ENCODE measurements at places on chromosomes 3 and 15.
A peak's percentile ranks its signal among the peaks of the same experiment; 100 is the strongest.

GRCh38 chr3:53312832-53313231, 34.5 kb downstream of the DCP1A start:
- no peak for DNase-seq

DNA sequence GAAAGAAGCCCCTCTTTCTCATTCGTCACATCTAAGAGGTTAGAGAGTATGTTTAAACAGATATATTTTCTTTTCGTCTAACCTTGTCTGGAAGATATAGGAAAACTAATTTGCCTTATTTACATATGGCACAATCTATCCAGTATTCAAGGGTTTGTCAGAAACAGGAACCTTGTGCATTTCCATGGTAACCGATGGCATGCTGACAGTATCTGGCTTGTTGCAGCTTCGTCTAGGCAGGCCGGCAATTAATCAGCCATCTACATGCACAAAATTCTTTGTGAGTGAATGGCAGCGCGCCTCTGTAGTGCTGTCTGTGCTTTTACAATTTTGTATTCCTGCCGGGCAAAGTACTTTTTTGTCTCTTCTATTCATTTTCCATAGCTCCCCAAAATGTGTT, 294.0 kb upstream of the SOX2 start:
- DNase-seq, result no peak

GRCh38 chr3:21484057-21484827, 266.8 kb downstream of the ZNF385D start:
- no peak for DNase-seq

GRCh38 chr15:72276326-72276700, 4.0 kb upstream of the PARP6 start:
- DNase-seq, result no peak

GRCh38 chr3:29329986-29330890, 49.4 kb downstream of the RBMS3 start:
- no peak for DNase-seq

DNA sequence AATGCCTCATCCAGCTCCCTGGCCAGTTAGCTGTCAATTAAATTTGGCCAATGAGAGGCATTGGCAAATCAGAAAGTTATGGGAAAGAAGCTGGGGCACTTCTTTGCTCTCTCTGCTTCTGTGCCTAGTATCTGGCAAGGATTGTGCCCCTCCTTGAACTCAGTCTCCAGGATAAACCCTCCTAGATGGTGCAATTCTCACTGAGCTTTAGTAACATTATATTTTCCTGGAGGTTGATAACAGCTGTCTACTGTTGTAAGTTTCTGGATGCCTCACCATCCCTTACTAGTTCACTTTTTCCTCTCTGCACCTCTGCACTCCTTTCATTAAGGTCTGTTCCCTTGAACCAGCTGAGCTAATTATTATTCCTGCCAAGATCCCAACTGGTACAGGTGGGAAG, 329.5 kb downstream of the MFSD1 start:
- no peak for DNase-seq

DNA sequence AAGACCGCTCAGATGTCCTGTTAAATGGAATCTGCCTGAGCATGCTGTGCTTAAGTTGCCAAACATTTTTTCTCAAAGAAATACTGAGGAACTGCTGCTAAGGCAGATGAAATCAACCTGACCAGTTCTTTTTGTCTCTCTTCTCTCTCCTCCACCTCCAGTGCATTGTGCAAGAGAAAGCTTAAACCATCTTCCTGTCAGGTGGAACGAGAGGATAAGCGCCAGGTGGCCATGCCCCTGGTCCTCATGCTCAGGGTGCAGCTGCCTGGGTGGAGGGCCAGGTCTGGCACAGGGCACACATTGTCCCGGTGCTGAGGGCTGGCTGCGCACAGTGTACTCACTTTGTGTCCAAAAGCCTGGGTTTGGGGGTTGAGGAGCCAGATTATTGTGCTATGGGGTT, 176.2 kb upstream of the TP63 start:
- DNase-seq, result no peak

- no peak for DNase-seq
Measured at GRCh38 chr15:44719293-44719999, 8.1 kb downstream of the B2M start.

DNA sequence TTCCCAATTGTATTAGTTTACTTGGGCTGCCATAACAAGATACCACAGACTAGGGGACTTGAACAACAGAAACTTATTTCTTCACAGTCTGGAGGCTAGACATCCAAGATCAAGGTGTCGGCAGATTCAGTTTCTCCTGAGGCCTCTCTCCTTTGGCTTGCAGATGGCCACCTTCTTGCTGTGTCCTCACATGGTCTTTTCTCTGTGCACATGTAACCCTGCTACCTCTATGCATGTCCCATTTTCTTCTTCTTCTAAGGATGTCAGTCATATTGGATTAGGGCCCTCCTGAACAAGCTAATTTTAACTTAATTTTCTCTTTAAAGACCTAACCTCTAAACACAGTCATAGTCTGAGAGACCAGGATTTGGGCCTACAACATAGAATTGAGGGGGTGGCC, 336.7 kb upstream of the WNT5A start:
- no peak for DNase-seq

DNA sequence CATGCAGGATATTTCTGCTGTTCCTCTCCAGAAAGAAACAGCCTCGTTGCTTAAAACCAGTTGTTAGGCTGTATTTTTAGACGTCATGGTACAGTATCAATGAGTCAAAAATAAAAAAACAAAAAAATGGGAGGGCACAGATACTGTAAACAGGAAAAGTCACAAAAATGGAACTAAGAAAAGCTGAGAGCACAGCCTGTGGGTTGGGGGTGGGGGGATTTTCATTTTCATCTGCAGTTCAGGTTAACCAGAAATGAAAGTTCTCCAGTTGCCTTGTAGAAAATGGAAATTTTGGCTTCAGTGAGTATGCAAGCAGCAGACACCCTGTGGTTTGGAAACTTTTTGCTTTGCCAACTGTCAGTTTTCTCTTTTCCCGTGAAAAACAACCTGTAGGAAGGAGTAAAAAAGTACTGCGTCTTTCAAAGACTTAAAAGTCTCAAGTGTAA, 59.0 kb downstream of the FRMD4B start:
- no peak for DNase-seq

- no peak for DNase-seq
Measured at GRCh38 chr3:32934150-32934742, 17.2 kb upstream of the CCR4 start.

DNA sequence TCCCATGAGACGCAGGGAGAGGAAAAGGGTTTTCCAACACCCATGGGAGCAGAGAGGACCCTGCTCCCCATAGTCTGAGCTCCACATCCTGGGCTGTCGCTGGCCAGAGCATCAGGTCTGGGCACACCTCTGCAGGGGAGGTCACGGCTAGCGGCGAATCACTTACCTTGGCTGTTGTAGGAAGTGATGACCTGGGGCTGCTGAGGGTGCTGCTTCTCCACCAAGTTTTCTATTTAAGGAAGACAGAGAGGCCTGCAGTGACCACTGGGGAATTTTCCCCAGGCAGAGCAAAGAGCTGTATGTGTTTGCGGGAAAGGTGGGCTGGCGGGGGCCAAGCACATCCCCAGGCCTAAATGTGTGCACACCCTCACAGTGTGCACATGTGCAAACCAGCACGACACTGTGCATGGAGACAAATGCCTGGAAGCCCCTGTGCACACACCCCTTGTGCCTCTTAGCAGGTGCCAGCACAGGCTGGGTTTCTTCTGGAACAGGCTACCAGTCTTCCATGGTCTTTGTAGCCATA, 7.6 kb downstream of the KY start:
- DNase-seq, result no peak

DNA sequence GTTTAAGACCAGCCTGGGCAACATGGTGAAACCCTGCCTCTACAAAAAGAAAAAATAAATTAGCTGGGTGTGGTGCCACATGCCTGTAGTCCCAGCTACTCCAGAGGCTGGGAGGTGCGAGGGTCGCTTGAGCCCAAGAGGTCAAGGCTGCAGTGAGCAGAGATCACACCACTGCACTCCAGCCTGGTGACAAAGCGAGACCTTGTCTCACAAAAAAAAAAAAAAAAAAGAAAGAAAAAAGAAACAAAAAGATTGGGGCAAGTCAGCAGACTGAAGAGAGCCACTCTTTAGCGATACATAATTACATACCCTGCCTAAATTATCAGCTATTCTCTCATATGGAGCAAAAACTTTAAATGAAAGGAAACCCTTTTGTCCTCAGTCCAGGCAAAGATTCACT, 53.6 kb upstream of the MAP3K13 start:
- no peak for DNase-seq

- no peak for DNase-seq
Measured at GRCh38 chr15:56929399-56929798, 11.0 kb downstream of the TCF12 start.

DNA sequence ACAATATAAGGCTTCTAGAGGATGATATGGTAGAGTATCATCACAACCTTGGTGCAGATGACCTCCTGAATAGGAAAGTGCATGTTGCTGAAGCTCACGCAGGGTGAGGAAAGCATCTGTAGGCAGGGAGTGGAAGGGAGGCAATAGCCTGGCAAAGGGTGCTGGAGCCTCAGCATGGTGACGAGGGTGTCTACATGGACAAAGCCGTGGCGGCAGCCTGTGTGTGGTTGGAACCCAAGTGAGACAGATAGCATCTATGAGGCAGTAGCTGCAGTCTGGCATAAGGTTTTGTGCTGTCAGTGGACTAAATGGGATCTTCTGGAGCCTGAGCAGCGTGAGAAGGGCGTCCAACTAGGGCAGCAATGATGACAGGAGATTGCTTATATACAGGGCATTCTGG, 132.5 kb downstream of the DLG1 start:
- no peak for DNase-seq

GRCh38 chr15:76163457-76164295, 103.9 kb downstream of the TMEM266 start:
- no peak for DNase-seq

DNA sequence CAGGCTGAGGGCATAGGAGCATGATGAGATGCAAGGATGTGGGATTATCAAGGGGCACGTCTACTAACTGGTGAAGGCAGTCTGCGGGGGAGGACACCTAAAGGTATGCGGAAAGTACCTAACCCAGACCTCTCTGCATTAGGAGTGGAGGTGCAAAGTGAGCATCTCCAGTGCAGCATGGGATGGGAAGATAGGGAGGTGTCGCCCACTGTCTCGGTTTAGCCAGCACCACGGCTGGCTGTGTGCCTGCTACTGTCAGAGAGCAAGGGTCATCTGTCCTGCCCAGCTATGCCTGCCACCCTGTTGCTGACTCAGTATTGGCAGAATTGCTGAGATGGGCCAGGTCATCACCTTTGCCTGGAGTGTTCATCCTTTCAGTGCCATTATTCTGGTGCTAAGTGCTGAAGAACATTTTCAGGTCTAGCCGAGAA, 40.1 kb downstream of the OXNAD1 start:
- no peak for DNase-seq

GRCh38 chr15:86483936-86484335, 404.3 kb downstream of the AGBL1 start:
- no peak for DNase-seq

DNA sequence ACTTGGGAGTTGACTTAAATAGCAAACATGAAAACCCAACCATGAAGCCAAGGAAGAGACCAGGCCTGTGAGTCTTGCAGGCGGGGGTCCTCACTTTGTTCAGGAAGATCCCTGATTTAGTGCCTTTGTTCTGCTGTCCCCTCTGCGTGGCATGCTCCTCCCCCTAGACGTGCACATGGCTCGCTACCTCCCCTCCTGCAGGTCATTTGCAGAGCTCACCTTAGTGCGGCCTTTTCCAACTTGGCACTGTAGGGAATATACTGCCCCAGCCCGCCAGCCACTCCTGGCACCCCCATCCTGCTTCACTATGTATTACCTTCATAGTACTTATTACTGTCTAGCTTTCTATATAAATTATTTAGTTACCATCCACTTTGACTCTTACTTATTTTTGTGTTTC, 18.3 kb downstream of the GXYLT2 start:
- DNase-seq, result no peak

- DNase-seq, result no peak
Measured at GRCh38 chr15:53115563-53115962, 325.4 kb upstream of the ONECUT1 start.

DNA sequence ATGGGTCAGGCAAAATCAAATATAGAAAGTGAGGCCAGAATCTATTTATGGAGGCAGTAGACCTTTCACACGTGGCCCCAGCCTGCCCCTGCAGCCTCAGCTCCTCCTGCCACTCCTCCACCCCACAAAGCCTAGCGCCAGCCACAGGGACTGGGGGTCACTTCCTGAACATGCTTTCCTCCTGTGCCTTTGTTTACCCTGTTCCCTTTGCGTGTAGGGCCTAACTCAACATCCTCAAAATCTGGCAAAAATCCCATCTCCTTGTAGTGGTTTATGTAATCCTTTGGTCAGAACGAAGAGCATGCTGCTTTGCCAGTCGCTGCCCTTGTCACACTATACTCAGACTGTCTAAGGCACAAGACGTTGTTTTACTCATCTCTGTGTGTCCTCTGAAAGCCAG, 39.6 kb downstream of the KBTBD12 start:
- no peak for DNase-seq

GRCh38 chr15:31471731-31472430, 145.2 kb downstream of the KLF13 start:
- DNase-seq, result no peak

DNA sequence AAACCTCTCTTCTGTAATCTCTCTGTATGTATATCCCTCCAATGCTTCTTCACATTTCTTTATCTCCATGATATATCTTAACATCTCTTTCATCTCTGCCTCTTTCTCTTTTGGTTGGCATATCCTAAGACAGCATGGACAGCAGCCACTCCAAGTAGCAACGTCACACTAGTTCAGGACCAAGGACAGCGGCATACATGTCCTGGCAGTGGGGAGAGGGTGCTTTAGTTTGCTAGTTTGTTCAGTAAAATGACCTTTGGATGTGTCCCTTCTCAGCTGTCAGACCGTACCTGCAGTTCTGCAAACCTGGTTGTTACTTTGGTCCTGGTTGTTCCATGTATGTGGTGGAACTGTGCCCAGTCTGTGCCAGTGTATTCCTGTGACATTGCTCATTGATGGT, 225.6 kb upstream of the ROPN1 start:
- DNase-seq, result no peak

DNA sequence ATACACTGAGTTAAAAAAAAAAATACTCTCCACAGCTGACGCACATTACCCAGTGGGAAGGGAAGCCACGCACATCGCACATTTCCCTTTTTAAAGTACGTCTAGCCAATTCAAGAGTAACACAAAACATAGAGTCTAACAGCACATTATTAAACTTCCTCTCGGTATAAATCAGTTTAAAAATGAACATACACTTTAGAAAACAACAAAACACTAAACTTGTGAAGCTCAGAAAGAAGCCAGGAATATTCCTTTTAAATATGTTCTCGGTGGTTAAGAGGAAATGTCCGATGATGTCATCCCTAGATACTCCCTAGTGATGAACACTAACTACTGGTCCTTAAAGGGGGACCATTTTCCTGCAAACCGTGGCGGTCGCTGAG, 721 bp downstream of the MYEF2 start:
- DNase-seq, result no peak

DNA sequence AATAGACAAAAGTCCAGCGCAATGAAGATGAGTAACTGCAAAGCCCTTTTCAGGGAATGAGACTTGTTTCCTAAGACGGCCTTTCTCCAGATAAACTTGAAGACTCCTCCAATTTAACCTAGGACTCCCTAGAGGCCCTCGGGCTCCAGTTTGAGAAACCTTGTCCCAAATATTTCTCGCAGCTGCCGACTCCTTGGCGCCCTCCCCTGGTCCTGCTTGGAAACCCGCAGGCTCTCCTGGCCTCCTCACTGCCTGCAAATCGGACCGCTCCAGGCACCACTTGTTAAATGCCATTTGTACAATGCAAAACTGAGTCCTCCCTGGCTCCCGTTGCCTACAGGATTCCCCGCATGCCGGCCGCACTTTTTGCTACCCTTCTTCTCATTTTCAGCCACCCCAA, 36.8 kb downstream of the MUC4 start:
- peak; percentile 46 for DNase-seq
